HuH-7.5 (cell line): ENCODE measurements at places on chromosomes 3 and 15.

DNA sequence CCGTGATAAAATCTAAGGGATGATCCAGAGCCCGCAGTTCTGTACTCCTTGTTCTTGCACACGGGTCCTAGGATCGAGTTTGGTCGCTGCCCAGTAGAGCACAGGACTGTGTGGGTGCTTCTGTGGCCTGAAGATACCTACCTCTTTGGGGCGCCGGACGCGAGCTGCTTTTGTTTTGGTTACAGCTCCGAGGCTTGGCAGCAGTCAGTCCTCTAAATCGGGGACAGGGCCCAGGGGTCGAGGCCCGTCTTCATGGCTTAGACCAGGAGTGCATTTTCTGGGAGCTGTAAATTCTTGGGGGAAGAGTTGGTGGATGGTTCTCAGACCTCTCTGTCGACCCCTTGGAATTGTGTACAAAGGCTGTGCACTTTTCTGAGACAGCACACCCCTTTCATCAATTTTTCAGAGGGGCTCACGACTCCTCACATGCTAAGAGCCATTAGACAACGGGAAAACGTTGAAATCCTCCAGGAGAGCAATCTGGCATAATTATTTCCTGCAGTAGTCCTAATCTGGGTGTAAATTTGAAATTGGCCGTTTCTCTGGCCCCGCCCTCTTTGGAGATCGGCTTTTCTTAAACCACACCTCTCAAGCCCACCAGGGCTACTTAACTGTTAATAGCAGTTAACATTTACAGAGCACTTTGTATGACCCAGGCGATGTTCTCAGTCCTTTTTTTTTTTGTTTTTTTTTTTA lies 928 bp downstream of the CEP97 start:
- DNase-seq: no peak

- DNase-seq: no peak
These were observed 267.7 kb downstream of the XXYLT1 start for GRCh38 chr3:195003006-195003892.

- DNase-seq: no peak
These were observed 100.6 kb downstream of the SUCNR1 start for GRCh38 chr3:151974067-151974466.

DNA sequence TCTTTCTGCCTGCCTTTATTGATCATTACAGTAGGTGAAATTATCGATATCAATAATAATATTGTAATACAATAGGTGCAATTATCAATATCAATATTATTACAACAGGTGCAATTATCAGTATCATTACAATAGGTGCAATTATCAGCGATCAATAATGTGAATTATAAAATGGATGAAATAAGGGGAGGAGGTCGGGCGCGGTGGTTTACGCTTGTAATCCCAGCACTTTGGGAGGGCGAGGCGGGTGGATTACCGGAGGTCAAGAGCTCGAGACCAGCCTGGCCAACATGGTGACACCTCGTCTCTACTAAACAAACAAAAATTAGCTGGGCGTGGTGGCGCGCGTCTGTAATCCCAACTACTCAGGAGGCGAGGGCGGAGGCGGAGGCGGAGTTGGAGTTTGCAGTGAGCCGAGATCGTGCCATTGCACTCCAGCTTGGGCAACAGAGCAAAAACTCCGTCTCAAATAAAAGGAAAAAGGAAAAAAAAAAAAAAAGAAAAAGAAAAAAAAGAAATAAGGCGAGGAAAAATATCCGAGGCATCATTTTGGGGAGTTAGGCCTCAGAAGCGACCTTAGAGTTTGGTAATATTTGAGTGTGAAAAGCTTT lies 611 bp upstream of the BNIP2 start:
- DNase-seq: no peak

GRCh38 chr3:47276558-47276957 lies 6.0 kb downstream of the KIF9 start:
- DNase-seq: no peak

GRCh38 chr3:182967218-182968204 lies 12.8 kb downstream of the DCUN1D1 start:
- no peak for DNase-seq

DNA sequence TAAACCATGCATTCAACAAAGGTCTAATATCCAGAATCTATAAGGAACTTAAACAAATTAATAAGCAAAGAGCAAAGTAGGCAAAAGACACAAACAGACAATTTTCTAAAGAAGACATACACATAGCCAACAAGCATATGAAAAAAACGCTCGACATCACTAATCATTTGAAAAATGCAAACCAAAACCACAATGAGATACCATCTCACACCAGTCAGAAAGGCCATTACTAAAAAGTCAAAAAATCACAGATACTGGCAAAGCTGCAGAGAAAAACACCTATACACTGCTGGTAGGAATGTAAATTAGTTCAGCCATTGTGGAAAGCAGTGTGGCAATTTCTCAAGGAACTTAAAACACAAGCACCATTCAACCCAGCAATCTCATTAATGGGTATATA lies 53.8 kb downstream of the FSIP1 start:
- DNase-seq: no peak

GRCh38 chr15:92796161-92796611 lies 103.9 kb upstream of the CHD2 start:
- DNase-seq: no peak

GRCh38 chr15:60118626-60119025 lies 114.5 kb downstream of the FOXB1 start:
- DNase-seq: no peak

GRCh38 chr3:15451216-15452113 lies 24.1 kb downstream of the EAF1 start:
- DNase-seq: no peak

- no peak for DNase-seq
These were observed 203.8 kb downstream of the UACA start for GRCh38 chr15:70559265-70560239.

- DNase-seq: no peak
These were observed 281.0 kb upstream of the TBL1XR1 start for GRCh38 chr3:177478170-177478867.

DNA sequence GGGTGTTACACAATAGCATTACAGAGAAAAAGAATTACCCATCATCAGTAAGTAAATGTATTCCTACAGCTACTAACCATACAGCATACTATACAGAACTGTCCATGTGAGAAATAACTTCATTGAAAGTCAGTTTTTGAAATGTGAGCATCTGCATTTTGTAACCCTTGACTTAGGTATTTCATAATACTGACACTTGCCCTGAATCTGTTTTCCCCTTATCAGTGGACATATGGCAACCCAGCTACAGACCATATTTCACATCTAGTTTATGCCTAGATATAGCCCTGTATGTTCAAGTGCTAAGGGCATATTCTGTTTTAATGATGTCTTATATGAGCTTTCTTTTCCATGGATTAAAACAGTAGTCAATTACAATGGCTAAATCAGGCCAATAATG lies 297.6 kb downstream of the TBC1D5 start:
- peak; percentile 52 for DNase-seq

GRCh38 chr3:1677576-1678156 lies 421.0 kb upstream of the CNTN4 start:
- no peak for DNase-seq

- DNase-seq: no peak
These were observed 585.3 kb upstream of the BCHE start for GRCh38 chr3:166422556-166422955.

DNA sequence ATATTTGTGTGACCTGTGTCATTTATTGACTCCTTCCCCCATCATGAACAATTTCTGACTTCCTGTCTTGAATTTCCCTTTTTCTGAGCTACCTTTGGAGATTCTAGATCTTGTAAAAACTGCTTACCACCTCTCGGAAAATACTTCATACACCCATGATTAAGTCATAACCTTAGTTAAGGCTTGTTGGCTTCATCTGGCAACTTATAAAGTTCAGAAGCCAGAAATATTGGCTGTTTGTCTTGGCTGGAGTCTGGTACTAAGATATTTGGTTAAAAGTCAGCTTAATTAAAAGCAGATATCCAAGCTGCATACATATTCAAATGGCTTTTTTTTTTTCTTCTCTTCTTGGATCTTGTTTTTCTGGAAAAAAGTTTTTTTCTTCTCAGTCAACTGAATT lies 37.3 kb upstream of the B3GALNT1 start:
- no peak for DNase-seq

DNA sequence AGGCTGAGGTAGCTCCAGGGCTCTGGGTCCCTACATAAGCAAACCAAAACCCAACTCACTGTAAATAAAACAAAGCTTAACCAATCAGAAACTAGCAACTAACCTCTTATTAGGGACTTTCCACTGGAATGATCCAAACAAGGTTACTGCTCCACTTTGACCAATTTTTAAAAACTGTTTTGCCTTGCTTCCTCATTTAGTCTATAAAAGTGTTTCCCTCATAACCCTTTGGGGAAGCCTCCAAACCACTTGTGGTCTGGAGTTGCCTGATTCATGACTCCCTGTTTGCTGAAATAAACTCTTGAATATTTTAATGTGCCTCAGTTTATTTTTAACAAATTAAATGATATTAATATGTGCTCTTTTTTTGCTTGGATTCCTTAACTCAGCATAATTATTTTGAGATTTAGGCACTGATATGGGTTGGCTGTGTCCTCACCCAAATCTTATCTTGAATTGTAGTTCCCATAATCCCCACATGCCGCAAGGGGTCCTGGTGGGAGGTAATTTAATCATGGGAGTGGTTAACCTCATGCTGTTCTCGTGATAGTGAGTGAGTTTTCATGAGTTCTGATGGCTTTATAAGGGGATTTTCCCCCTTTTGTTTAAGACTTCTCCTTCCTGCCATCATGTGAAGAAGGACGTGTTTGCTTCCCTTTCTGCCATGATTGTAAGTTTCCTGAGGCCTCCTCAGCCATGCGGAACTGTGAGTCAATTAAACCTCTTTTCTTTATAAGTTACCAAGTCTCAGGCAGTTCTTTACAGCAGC lies 90.6 kb downstream of the CD200R1L start:
- DNase-seq: no peak

- no peak for DNase-seq
These were observed 230.6 kb downstream of the NEK10 start for GRCh38 chr3:27138562-27138961.

GRCh38 chr3:69288161-69288895 lies 97.6 kb downstream of the FRMD4B start:
- DNase-seq: no peak

- no peak for DNase-seq
These were observed 449.8 kb upstream of the TPRG1 start for GRCh38 chr3:188721990-188722389.

DNA sequence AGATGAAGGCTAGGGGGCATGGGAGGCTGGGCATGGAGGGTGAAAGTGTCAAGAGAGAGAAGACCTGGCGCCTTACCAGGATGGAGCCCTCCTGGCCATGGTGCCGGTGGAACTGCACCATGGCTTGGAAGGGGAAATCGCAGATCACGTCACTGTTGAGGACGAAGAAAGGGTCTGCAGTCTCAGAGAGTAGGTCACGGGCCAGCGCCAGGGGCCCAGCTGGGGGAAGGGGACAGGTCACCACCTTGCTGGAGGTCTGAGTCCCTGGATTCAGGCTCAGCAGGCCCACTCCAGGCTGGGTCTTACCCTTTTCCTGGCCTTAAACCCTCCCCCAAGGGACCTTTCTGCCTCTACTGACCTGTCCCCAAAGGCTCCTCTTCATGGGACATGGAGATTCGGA lies 855 bp downstream of the GMPPB start:
- no peak for DNase-seq

GRCh38 chr3:57091521-57092273 lies 31.2 kb downstream of the SPATA12 start:
- DNase-seq: no peak

- DNase-seq: peak; percentile 68
These were observed 66.2 kb upstream of the CSTA start for GRCh38 chr3:122258757-122259371.

- DNase-seq: peak; percentile 60
These were observed 513 bp downstream of the VGLL4 start for GRCh38 chr3:11643201-11643603.

- no peak for DNase-seq
These were observed 101.3 kb upstream of the SLCO3A1 start for GRCh38 chr15:91752081-91752785.

GRCh38 chr3:145798007-145798406 lies 363.0 kb downstream of the PLOD2 start:
- DNase-seq: no peak

GRCh38 chr15:40906991-40907802 lies 12.9 kb downstream of the VPS18 start:
- DNase-seq: no peak

GRCh38 chr15:51470512-51470911 lies 129.1 kb downstream of the GLDN start:
- no peak for DNase-seq

GRCh38 chr3:115517457-115518050 lies 105.8 kb upstream of the GAP43 start:
- DNase-seq: no peak

DNA sequence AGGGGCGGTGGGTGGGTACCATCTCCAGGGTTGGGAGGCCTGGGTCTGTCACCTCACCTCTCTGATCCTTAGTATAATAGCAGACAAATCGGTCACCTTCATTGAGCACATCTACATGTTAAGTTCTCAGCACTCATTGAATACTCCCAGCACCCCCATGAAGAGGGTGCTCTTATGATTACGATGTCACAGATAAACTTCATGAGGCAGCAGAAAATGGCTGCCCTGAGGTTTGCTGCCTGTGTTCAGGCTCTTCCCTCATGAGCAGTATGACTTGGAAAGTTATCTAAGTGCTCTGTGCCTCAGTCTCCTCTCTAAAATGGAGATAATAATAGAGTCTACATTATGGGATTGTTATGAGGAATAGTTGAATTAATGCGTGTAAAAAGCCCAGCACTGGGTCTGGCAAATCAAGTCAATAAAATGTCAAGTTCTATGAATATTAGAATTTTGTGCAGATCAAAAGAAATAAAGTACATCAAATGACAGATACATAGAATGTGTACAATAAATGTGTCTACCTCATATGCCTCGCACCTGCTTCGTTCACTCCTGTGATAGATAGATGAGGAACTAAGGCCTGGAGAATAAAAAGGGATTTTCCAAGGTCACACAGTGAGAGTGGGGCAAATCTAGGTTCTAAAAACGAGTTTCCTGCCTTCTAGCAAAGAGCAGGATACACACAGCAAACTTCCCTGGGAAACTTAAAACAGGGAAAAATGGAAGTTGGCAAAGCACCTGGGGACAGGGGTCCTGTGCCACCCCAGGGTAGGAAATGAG lies 142.2 kb upstream of the MRPS22 start:
- DNase-seq: no peak

GRCh38 chr3:170418422-170419398 lies at the start of gene CLDN11:
TSS of gene CLDN11 (plus strand) at chr3:170418868. CDS start at chr3:170419067, 199 bp downstream.
- DNase-seq: peak; percentile 62

GRCh38 chr3:158847452-158847821 lies 45.6 kb downstream of the MFSD1 start:
- DNase-seq: no peak

GRCh38 chr15:27686369-27686768 lies 412.7 kb downstream of the OCA2 start:
- DNase-seq: no peak

- DNase-seq: peak; percentile 81
These were observed at the start of gene PPARG for GRCh38 chr3:12288182-12289129. TSS of gene PPARG (plus strand) at chr3:12289070. CDS start at chr3:12379712, 90,642 bp downstream.

DNA sequence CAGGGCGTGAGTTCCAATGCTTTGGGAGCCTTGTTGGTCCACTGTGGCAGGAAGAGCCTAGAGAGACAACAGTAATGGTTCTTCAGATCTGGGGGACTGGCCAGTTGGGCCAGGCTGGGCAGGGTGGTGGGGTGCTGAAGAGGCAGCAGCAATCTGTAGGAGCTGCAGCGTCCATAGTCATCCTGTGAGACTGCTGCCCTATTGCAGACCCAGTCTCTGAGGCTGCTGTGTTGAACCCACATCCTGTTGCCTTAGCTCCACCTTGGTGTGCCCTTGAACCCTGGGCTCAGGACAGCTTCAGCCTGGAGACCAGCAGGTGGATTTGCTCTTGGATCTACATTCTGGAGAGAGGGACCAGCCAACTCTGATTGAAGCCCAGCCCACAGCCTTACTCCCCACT lies 23.6 kb upstream of the ETV5 start:
- no peak for DNase-seq

- no peak for DNase-seq
These were observed 106.2 kb downstream of the DGKG start for GRCh38 chr3:186255703-186256331.
